G401 (cell line): ENCODE measurements at places on chromosomes 2 and 18. TPM values are rescaled to one million over a fixed set of nuclear protein-coding genes. Genes with fewer than 3 reads are reported as not detected.

The KCNJ3 gene
- total RNA-seq: not detected in 2 replicates

The GALNT1 gene
- total RNA-seq: 192 and 279 TPM in 2 replicates

DNA sequence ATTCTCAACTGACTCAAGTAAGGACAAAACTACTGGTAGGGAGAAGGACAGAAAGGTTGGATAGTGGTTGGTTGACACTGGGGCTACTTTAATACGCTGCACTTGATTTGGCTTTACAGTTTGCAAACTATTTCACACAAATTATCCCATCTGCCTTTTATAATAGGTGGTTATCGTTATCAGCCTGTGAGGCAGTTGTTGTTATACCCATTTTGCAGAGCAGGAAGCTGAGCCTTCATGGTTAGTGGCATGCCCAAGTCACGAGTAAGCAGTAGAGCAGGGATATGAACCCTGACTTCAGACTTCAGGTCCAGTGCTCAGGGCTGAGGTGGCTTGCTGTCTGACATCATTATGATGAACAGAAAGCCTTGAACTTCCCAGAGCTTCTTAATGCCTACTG, 5.3 kb downstream of the CTIF start:
- no peak for DNase-seq

- no peak for DNase-seq
Observed at GRCh38 chr18:52481116-52481515, 141.1 kb downstream of the DCC start.

The ICOS gene
- not detected in 2 replicates for total RNA-seq
